ENCODE measurements at places on chromosomes 4 and X. TPM values are rescaled to one million over a fixed set of nuclear protein-coding genes. Genes with fewer than 3 reads are reported as not detected.

The SULT1B1 gene
- 0.65 TPM for total RNA-seq

The UBE2K gene
- 13.2 TPM for total RNA-seq

The ABCD1 gene
- total RNA-seq: 17.5 TPM

The FABP2 gene
- not detected for total RNA-seq

The ADH4 gene
- not detected for total RNA-seq

The ETNPPL gene
- not detected for total RNA-seq

The FGF13 gene
- not detected for total RNA-seq
